Epithelial cell of esophagus (primary cell): ENCODE measurements at places on chromosomes 1 and 21.

GRCh38 chr1:154750681-154751665, 119.1 kb downstream of the KCNN3 start:
- DNase-seq: no peak

- no peak for DNase-seq
Measured at GRCh38 chr1:247402120-247402675, 13.8 kb upstream of the NLRP3 start.

GRCh38 chr1:78651241-78651640, 1.6 kb downstream of the IFI44 start:
- no peak for DNase-seq

DNA sequence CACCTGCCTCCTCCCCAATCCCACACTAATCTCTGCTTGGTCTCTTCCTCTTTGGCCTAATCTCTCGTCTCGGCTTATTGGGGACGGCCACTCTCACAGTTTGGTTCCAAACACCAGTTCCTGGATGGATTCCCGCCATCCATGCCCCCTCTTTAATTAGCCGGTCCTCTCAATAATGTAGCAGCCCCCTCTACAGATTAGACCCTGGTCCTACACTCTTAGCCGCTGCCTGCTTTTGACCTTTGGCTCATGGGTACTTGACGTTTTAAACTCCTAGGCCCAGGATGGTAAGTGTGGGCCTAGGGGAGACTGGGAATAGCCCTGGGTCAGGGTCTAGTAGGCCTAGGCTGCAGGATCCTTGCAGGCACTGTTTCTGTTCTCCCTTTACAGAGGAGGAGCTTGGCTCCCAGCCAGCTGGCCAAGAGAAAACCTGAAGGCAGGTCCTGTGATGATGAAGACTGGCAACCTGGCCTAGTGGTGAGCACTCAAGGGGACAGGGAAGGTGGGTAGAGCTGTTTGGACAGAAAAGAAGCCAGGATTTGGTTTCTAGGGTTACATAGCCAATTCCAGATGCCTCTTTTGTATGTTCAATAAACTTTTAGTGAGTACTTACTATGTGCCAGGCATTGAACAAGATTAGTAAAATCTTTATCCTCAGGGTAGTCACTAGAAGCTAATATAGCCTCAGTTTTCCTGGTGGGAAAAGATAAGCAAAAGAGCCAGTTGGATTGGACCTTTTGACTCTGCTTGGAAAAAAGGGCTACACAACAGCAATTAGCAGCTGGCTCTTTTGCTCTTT, 758 bp downstream of the RAD54L start:
- DNase-seq: peak; percentile 48

GRCh38 chr1:110927484-110928075, 36.1 kb downstream of the LRIF1 start:
- DNase-seq: peak; percentile 46

GRCh38 chr1:240192851-240193250, 101.2 kb downstream of the FMN2 start:
- DNase-seq: no peak

DNA sequence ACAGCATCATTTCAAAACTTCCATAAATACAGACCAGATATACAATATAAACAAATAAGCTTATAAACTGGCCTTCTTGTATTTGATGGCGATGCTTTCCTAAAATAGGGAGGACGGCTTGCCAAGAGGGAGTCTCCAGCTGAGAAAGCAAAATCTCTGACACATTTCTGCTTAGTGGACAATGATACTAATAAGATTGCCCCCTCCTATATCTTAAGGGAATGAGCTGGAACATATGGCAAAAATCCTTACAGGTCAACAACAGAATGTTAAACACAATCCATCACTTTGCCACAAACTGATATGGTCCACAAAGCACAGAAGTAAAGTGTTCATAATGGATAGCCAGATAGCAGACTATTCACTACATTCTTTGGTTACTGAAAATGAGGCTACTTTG, 7.1 kb upstream of the GADD45A start:
- no peak for DNase-seq

GRCh38 chr1:205204552-205204951, 7.0 kb downstream of the DSTYK start:
- DNase-seq: no peak
